Amniotic epithelial cell (primary cell): ENCODE measurements at places on chromosomes 16 and 17.

DNA sequence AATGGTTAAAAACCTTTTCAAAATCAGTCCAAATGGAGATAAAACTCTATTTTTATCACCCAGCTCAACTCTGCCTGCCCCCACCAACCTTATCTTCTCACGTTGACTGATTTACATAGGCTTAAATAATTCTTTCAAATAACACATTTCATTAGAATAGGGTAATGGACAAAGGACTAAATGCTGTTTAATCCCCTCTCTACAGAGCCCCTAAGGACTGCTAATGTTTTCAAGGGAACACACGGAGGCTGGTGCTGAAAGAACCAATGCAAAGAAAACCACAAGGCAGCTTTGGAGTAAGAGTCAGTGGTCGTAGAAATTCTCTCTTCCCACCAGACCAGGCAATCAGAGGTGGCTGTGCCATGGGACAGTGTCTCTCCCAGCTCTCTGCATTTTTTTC lies 445.7 kb upstream of the MAF start:
- no peak for DNase-seq

- DNase-seq = no peak
Observed at GRCh38 chr16:52411011-52411410, 135.9 kb downstream of the TOX3 start.

DNA sequence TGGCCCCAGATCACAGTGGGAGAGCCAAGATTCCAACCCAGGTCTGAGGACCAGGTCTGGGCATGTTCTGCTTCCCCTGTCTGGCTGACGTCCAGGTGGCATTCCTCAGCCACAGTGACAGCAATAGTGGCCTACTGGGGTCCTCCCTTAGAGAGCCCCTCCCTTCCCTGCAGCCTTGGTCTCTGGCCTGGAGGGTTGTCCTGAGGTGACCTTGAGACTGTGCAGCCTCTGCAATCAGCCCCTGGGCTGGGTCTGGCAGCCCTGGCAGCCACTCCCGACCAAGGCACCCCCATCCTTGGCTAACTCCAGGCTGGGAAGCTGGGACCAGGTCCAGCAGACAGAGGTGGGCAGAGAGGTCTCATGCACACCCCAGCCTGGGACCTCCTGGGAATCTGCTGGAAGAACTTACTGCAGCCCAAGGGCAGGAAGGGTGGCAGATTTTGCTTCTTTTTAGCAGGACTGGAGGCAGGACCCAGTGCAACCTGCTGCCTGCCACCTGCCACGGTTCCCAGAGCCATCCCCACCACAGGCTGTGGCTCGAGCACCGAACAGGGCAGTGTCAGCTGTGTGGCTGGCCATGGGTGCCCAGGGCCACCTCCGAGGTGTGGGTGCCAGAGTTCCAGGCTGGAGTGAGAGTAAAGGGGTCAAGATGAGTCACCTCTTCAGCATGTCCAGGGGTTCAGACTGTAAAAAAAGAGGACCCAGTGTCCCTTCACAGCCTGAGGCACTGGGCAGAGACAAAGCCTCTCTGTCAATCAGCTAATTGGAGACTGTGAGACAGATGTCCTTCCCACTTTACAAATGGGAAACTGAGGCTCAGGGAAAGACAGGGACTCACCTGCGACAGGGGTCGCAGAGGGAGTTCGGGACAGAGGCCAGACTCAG lies 12.6 kb downstream of the GRB7 start:
- no peak for DNase-seq

- DNase-seq = no peak
Observed at GRCh38 chr17:40065769-40066510, 3.2 kb downstream of the THRA start.

DNA sequence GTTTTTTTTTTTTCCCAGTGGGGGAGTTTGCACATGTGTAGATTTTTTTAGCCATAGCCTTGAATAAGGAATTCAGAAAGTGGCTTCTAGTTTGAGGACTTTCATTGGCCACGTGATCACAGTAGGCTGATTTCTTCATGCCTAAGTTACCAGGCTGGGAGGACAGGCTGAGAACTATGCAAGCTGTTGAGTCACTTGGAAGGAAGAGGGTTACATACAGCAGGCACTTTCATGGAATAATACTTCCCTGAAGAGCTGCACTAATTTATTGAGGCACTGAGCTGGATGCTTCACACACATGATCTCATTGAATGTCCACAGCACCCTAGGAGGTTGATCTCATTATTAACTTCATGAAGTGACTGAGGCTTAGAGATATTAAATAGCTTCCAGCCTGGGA lies 22.8 kb downstream of the PRKCB start:
- DNase-seq = no peak

DNA sequence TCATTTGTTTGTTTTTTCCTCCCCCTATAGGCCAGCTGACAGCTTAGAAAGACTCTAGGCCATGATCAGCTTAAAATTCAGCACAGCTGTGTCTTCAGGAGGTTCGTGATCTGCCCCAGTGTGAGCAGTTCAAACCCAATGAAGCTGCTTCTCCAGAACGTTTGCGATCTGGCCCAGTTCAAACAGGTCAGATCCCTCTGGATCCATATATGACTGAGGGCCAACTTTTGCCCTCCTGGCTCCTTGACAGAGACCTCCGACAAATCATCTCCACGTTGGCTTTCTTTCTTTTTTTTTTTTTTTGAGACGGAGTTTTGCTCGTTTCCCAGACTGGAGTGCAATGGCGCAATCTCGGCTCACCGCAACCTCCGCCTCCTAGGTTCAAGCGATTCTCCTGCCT lies 50.2 kb upstream of the ATF7IP2 start:
- DNase-seq = no peak

DNA sequence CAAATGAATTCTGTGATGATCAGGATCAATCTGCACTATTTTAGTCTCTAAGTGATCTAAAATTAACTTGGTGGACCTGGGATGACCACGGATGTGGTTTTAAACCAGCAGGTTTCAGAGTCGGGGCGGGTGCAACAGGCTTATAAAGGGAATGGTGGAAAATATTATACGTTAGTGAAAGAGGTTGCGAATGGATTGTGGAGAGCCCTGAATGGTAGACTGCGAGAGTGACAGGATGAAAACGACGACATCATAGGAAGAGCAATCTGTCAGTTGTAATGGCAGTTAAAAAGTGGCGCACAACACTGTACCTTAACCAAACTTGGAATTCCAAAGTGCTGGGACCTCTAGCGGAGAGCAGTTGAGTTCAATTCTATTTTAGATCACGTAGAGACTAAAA lies 1.2 kb upstream of the CYB5B start:
- DNase-seq = no peak

DNA sequence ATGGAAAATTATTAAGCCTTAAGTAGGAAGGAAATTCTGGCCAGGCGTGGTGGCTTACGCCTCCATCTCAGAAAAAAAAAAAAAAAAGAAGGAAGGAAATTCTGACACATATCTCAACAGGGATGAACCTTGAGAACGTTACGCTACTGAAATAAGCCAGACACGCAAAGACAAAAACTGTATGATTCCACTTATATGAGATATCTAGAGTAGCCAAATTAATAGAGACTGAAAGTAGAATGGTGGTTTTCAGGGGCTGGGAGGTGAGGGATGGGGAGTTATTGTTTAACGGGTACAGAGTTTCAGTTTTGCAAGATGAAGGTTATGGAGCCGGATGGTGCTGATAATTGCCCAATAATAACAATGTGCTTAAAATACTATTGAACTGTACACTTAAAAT lies 16.2 kb upstream of the HNF1B start:
- DNase-seq = no peak

DNA sequence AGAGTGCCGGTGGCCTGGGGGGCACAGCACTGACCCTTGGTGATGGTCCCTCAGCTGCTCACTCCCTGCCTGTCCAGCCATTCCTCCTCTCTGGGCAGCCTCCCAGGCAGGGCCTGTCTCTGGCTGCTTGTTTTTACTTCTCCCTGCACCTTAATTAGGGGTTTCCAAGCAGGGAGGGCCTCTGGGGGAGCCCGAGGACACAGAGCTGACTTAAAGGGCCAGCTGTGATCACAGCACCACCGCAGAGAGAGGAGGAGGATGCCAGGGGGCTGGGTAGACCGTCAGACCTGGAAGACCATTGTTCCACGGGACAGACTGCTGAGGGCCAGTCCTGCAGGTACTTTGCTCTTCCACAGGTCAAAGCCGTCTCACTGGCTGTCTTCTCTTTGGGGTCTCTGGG lies 1.2 kb upstream of the DPH1 start:
- DNase-seq = no peak

DNA sequence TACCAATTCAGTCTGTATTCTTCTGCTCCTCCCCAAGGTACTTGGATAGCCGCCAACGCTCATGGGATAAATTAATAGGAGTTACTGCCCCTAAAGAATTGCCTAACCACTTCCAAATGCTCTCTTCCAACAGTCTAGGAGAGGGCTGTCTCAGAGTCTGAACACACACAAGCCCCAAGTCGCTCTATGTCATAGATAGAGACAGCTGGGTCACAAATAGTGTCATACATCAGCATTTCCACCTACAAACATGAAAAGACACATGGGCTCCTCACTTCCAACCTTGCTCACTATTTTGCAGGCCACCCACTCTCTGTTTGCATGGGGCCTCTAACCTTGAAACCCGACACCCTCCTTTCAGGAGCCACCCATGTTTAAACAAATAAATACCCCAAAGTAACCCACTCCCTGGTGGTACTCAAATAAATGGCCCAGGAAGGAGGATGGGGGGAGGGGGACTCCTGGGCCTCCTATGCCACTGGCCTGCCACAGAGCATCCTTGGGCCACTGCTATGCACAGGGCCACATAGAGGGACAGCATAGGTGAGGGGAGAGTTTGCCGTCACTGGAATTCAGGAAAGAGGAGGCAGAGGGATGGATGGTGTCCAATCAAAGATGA lies 265.9 kb downstream of the SOX9 start:
- DNase-seq = no peak

GRCh38 chr17:37667039-37667438 lies 23.8 kb upstream of the DDX52 start:
- no peak for DNase-seq

DNA sequence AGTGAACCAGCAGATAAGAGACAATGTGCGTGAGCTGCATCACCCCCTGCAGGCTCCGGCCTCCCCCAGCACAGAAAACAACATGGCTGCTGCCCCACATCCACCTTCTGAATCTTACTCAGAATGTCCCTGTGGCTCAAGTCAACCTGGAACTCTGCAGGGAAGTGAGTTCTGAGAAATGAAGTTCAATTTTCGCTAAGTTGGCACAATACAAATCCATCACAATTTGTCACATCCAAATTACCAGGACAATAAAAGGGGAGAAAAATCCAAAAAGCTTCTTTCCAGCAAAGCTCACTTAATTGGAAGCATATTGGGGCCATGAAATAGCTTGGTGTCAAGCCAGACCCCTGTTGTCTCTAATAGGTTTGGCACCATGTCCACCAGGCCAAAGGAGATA lies 38.1 kb downstream of the CLEC19A start:
- DNase-seq = no peak

GRCh38 chr17:74031316-74032090 lies 172.0 kb upstream of the RPL38 start:
- DNase-seq = no peak

- DNase-seq = no peak
Observed at GRCh38 chr17:12993631-12994030, 24.2 kb downstream of the ELAC2 start.

- no peak for DNase-seq
Observed at GRCh38 chr17:39669897-39670735, 1.9 kb downstream of the PNMT start.

GRCh38 chr16:70407811-70408274 lies 31.1 kb downstream of the ST3GAL2 start:
- DNase-seq = no peak

GRCh38 chr16:69114346-69114975 lies 9.0 kb downstream of the HAS3 start:
- DNase-seq = no peak

- peak; percentile 12 for DNase-seq
Observed at GRCh38 chr16:79312502-79312901, 288.0 kb downstream of the MAF start.
